CD4-positive, alpha-beta T cell (primary cell): ENCODE measurements at places on chromosomes 1 and 21. TPM values are rescaled to one million over a fixed set of nuclear protein-coding genes. Genes with fewer than 3 reads are reported as not detected.

Gene OR10K1
- not detected for total RNA-seq

Gene RPTN
- not detected for total RNA-seq

Gene APOBEC4
- not detected for total RNA-seq

Gene OR2T35
- total RNA-seq = not detected

Gene PADI3
- total RNA-seq = not detected

Gene CASQ2
- total RNA-seq = not detected

Gene SELE
- total RNA-seq = not detected

Gene ZFP69B
- total RNA-seq = 1.8 TPM

Gene OSCP1
- 2.4 TPM for total RNA-seq

Gene THEM5
- total RNA-seq = not detected

Gene PFKFB2
- total RNA-seq = 3.2 TPM
